ENCODE measurements at places on chromosomes 12 and 14. TPM values are rescaled to one million over a fixed set of nuclear protein-coding genes. Genes with fewer than 3 reads are reported as not detected.
A peak's percentile ranks its signal among the peaks of the same experiment; 100 is the strongest.

DNA sequence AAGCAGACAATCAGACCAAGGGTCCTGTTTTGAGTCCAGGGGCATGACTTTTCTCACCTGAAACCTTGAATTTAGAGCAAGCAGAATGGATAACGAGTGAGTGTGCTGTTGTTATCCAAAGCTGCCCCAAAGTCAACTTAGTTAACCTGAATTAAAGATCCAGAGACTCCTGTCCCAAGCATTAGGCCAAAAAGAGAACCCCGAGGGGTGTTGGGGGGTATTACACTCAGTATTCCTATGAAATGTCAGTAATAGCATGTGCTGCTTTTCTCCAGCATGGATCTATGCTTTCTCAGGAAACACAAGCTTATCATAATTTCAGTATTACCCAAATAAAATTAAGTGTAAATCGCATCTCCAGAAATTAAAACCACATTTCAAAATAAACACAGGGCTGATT is 19.0 kb downstream of the EIF4B start:
- no peak for DNase-seq

GRCh38 chr12:1162081-1162760 is 171.2 kb downstream of the ERC1 start:
- no peak for DNase-seq

DNA sequence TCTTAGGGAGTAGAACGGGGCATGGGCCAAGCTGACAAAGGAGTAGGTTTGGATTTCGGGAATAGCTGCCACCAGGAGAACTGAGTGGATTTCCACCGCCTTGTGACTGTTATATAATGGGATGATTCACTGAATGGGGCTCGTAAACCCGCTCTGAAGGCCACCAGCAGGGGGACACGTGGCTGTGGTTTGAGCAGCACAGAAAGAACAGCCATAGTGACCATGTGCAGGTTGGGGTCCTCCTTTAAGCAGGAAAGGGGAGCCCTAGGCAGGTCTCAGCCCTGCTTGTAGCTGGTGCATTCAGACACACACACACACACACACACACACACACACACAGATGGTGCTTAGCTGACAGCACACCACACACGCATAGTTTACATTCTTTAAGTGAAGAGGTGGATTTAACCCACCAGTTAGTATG is 8.6 kb upstream of the ASB2 start:
- DNase-seq, result no peak

GRCh38 chr14:63229330-63230059 is 25.3 kb downstream of the RHOJ start:
- DNase-seq, result no peak

DNA sequence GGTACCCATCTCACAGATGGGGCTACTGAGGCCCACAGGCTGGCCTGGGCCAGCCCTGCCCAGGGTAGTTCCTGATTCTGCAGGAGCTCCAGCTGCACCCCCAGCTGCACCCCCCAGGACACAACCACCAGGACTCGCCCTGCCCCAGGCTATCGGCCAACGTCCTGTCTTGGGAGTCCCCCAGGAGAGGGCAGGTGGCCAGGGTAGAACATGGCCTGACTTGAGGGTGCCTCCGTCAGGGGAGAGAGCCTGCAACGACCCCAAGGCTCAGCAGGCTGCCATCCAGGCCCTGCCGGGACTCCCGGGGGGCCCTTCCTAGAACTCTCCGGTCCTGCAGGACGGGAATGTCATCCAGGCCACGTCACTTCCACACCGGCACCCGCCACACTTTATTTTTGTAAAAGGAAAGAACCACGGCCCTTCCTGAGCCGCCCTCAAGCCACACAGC is 15.8 kb downstream of the JAG2 start:
- no peak for DNase-seq

GRCh38 chr12:21330682-21331253 is 3.9 kb downstream of the SLCO1A2 start:
- no peak for DNase-seq

DNA sequence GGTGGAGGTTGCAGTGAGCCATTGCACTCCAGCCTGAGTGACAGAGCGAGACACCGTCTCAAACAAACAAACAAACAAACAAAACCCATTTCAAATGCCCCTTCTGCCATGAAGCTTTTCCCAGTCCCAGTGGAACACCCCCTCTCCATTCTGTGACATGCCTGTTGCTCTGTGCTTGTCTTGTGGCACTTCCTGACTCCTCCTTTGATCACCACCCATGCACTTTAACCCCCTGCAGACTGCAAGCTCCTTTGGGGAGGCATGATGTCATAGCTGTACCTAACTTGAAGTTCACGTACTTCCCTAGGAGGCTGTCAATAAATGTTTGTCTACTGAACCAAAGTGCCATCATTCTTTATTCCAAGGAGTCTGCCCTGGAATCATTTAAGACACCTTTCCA is 64.7 kb downstream of the TMCC3 start:
- DNase-seq, result no peak

DNA sequence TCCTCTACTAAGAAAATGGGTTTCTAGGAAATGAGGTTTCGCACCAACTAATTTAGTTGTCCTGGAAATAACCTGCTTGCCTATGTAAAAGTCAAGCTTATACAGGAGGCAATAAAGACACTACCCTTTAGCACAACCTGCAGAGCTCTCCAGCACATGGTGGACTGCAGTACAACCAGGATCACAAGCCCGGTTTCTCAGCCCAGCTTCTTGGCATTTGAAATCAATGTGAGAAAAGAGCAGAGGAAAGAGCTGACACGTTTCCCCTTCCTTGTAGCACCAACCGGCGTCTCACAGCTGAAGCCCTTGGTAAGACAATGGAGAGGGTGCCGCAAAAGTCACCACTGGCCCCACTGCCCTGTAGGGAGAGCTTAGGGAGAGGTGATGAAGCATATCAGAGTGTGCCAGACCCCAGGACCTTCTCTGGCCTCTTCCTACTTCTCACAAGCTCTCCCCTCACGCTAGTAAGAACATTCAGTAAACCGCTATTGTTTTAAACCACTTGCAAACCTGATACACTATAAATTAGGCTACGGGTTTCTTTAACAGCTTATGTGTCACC is 8.6 kb downstream of the SPTLC2 start:
- peak; percentile 21 for DNase-seq

GRCh38 chr14:53955671-53956426 is 776 bp downstream of the BMP4 start:
- DNase-seq, result peak; percentile 14

- no peak for DNase-seq
Measured at GRCh38 chr12:111170543-111170942, 198.4 kb downstream of the PHETA1 start.

- DNase-seq, result no peak
Measured at GRCh38 chr12:10001171-10001776, 2.4 kb upstream of the CLEC1B start.

Gene DNAI7
- total RNA-seq, result 0.59 TPM

Gene DCAF4
- 16.5 TPM for total RNA-seq

Gene FSCB
- not detected for total RNA-seq
